NCI-H2029 (cell line): ENCODE measurements at places on chromosomes 7 and 10.

DNA sequence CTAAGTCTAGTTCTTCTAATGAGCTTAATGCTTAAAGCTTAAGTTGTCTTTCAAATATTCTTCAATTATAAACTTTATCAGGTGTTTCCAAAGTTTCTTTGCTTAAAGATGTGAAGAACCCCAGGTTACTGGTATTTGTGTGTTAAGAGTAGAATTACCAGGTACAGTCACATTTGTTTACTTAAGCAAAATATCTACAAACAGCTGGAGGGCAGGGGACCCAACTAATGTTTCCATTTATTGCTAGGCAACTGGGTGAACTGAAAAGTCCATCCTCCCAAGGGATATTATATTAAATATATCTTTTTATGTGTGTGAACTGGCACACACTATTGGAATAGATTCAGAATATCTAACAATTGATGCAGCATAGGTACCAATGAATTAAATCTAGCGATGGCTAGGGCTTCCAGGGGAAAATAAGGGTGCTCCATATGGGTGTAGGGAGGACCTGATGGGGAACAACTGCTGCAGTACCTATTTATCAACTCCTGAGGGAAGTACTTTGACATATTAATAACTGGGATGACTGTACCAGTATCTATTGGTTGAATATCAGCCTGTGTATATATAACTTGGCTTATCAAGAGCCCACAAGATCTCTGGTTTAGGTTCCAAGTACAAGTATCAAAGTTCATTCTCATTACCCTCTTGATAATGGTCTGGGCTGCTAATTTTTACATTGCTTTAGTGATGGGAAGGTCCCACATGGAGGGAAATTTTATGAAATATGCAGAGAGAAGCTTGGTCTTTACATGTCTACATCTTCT, 10.3 kb upstream of the AGR3 start:
- DNase-seq: no peak

DNA sequence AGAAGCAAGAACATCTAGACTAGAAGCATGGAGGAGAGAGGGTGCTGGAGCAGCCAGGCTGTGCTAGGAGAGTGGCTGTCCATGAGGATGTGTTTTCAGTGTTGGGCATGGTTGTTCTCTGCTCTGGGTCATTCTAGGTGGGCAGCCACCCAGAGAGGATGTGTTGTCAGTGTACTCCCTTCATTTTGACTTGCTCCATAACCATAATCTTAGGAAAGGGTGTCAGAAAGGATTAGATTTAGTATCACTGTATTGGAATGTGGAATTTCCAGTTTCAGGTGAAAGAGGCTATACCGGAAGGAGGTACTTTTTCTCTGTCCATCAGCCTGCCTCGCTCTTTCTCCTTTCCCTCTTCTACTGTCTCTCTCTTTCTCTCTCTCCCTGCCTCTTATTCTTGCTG, 474.5 kb upstream of the PODXL start:
- DNase-seq: no peak

- no peak for DNase-seq
Measured at GRCh38 chr10:29588629-29589421, 45.9 kb downstream of the SVIL start.

DNA sequence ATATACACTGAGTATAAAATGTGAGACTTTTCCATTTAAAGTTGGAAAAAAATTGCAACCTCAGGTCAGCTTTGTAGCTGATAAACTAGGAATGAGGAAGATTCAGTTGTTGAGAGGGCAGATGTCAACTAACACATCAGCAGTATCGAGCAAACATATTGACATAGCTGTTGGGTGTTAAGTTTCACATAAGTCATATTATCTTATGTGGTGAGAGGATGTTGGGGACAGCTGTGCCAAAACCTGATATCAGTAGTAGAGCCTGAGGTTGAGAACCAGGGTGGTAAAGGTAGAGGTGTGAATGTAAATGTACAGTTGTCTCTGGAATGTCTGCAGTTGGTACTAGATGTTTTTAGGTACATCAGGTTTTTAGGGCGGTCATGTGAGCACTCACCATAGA, 5.0 kb downstream of the ZRANB1 start:
- DNase-seq: peak; percentile 53

DNA sequence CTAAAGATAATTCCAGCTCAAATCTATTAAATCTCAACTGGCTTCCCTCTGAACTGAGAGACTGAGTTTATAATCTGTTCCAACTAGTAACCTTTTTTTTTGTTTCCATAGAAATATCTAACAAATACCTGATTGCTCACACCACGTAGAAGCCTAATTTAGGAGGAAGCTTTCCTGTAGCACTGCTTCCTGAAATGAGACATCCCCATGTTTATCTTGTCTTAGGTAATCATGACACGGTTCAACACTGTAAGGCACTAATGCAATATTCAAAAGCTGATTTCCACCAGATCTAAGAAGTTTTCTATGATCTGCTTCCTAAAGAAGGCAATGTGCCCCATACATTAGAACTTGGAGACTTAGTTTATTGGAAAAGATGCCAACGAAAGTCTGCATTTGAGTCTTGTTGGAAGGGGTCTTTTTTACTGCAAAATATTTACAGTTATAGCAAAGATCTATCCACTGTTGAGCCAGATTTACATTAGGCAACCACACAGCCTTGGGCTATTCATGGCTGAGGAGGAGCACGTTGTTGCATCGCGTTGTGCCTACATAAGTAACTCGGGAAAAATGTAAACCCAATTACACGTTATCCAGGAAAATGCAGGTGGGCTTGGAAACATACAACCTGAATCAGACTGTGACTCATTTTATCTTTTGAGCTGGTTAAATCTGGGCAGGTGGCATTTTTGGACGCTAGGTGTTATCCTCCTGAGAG, 66.3 kb downstream of the VIPR2 start:
- no peak for DNase-seq

- no peak for DNase-seq
Measured at GRCh38 chr10:127125331-127125730, 71.1 kb downstream of the INSYN2A start.

DNA sequence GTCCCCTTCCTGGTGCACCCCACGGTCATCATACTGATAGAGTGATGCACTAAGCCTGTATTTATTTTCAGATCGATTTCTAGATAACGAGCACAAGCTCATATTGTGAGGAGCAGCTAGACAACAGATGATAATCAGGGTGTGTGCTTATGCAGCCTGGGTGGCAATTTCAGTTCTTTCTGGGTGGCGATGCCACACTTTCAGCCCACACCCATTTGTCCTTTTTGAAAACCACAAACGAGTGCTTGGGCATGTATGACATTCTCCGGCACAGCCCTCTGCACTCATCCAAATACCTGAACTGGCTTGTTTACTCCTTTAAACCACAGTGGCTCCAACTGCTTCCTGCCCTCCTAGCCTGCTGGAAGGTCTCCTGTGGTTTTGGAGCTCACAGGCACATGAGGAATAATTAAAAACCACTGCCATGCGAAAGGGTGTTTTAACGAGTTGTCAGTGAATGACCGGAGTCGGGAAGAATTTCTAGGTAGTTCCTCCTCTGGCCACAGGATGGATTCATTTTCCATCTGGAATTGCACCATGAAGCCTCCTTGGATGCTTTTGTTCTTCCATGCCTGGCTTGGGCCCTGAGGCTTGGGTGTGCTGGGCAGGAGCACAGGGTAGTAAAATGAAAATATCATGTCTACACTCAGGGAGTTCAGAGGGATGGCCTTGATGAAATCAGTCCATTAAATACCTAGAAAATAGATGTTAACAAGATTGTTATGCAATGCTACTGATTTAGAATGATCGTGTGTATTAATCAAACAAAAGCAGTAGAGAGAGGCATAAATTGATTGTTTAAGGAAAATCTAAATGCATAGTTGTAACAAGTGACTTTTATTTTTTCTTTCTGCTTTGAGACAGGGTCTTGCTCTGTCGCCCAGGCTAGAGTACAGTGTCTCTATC, 52.4 kb upstream of the ITGB1 start:
- DNase-seq: no peak

DNA sequence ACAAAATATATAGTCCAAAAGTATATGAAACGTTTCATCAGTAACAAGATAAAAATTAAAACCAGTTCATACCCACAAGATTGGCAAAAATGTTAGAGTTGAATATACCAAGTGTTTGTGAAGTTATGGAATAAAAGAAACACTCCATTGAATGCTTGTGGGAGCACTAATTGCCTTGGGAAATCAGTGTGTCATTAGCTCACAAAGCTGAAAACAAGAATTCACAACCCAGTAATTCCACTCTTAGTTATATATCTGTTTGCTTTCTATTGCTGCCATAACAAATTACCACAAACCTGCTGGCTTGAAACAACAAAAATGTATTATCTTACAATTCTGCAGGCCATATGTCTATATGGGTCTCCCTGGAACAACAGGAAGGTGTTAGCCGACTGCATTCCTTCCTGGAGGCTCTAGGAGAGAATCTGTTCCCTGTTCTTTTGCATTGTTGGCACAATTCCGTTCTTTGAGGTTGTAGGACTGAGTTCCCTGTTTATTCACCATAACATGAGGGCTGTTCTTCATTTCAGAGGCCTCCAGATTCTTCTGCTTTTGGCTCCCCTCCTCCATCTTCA, 45.7 kb downstream of the SEM1 start:
- no peak for DNase-seq

GRCh38 chr7:1537535-1538412, 7.3 kb downstream of the MAFK start:
- DNase-seq: no peak

DNA sequence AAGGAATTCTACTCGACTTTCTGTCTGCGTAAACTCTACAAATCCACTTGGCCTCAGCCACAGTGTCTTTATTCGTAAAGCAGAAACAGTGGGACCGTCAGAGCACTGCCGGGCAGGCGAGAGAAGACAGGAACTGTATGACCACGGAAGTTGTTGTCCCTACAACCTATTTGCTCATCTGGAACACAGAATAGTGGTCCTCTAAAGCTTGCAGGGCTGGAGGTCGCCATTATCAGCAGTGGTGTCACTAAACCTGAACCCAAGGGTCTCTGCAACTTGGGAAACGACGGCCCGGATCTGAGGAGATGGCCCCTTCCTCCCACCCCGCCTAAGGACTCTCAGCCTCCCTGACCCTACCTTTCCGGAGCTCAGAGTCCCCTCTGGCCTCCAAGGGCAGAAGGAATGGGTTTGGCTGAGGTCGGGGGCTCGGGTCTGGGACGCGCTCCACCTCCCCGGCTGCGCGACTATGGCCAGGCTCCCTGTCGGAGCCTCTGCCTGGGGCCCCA, 442 bp downstream of the STYXL1 start:
- DNase-seq: no peak
